Activated naive CD4-positive, alpha-beta T cell (primary cell): ENCODE measurements at places on chromosomes 7 and 10.

GRCh38 chr10:108817584-108817983 lies 1105.7 kb downstream of the XPNPEP1 start:
- no peak for DNase-seq

DNA sequence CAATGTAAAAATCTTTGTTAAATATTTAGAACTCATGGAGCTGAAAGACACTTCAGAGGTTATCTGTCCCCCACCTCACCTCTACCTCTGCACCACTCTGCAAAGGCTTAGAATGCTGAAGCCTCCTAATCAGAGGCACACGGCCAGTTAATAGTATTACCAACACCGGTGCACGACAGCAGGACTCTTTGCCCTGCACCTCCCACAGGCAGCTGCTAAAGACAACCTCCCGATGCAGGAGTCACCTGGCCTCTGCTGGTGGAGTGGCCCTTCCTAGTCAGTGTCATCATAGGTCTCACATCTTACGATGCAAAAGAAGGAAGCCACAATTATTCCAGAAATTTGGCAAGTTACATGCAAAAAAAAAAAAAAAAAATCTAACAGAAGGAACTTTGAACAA lies 66.6 kb upstream of the MGMT start:
- no peak for DNase-seq

DNA sequence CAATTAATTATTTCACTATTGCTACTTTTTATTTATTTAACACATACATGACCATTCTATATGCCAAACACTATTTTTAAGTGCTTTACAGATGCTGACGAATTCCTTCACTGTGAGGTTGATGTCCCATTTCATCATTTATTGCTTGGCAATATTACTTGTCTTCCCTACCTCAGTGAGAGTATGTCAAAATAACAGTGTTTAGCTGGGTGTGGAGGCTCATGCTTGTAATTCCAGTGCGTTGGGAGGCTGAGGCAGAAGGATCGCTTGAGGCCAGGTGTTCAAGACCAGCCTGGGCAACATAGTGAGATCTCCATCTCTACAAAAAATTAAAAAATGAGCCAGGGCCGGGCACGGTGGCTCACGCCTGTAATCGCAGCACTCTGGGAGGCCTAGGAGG lies 19.8 kb upstream of the MRC1 start:
- no peak for DNase-seq

DNA sequence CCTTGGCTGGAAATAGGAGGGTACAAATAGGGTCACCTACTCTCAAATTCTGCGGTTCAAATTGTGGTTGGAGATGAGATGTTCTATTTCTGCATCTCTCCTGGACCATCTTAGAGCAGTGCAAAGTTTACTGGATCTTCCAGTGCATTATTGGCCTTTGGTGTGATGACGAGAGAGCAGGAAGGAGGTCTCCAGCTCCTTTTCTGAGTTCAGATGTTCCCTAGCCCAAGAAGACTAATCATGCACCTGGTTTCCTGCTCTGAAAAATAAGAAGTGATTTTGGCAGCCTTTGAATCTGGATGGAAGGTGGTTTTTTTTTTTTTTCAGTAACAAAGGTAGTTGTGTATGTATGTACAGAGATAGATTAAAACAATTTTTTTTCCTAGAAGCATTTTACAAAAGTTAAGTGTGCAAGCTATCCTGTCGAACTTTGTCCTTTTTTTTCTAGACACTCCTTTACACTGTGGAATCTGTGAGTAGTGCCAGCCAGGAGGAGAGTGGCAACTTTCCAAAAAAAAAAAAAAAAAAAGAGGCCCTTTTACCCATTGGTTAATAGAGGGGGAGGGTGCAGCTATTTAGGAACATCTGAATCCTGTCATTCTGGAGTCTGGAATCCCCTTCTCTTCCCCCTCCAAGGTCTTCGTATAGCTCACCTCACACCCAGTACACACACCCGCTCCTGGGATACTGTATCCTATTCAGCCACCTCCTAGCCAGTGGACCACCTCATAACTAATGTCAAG lies 26.3 kb downstream of the PAPSS2 start:
- no peak for DNase-seq

GRCh38 chr10:36057180-36057579 lies 415.1 kb upstream of the FZD8 start:
- no peak for DNase-seq
